ENCODE measurements at places on chromosomes 5 and 9.

- no peak for DNase-seq
These were observed 13.7 kb upstream of the CXCL14 start for GRCh38 chr5:135592312-135593045.

DNA sequence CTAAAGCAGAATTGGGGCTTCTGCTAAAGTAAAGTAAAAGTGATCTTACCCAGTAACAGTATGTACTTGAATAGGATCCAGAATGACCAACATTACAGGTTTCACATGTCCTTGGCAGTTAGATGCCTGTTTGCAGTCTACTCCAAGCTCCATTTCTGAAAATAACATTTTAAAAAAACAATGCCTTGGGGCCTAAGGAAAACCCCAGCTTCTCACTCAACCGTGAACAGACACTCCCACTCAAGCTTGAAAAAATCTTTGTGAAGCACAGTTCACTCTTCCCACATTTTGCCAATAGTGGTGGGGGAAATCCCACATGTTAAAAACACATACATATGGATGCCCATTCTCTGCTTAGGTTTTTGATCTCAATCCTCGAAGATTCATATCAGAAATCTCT lies 304.1 kb downstream of the ARRDC3 start:
- DNase-seq, result no peak

- DNase-seq, result no peak
These were observed 94.7 kb downstream of the ANGPTL2 start for GRCh38 chr9:127027694-127028093.

- DNase-seq, result no peak
These were observed 6.0 kb upstream of the PUM3 start for GRCh38 chr9:2849941-2850340.

DNA sequence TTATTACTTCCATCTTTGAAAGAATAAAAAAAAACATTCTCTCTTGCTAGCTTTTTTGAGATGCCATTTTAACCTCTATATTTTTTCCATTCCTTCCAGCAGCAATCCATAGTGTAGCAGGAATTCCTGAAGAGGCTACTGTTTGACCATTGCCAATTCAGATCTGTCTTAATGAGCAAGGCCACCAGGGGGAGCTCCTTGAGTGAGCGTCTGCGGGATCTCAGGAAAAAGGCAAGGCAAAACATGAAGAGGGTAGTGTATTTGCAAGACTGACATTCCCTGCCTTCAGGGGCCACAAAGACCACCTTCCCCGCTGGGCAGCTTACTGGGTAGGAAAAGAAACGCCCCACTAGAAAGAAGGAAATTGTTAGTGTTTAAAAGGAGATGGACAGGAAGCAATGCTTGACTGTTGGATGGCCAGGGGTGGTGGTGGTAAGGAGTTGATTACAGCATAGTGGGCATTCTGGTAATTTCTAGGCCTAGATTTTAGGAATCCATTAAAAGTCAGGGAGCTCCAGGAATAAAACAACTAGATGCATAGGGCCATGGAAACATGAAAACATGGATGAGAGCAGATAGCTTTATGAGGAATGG lies 206.6 kb upstream of the HAPLN1 start:
- peak; percentile 7 for DNase-seq

DNA sequence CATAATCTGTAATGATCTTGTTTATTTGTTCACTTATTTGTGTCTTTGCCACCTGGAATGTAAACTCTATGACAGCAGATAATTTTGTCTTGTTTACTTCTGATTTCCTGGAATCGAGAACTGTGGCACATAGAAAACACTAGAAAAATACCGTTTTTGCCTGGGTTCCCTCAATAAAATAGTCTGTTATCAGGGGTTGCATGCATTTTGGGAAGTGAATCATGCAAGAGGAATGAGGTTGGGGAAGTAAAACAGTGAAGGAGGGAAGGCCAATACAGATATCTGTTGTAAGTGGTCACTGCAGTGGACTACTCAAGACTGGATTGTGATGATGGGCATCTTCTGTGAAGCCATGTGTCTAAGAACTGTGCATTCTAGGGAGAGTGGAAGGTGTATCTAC lies 45.2 kb upstream of the IL6ST start:
- no peak for DNase-seq

- DNase-seq, result no peak
These were observed 9.6 kb downstream of the PLGRKT start for GRCh38 chr9:5428172-5428571.

- DNase-seq, result no peak
These were observed 24.0 kb downstream of the SYK start for GRCh38 chr9:90825586-90825985.

DNA sequence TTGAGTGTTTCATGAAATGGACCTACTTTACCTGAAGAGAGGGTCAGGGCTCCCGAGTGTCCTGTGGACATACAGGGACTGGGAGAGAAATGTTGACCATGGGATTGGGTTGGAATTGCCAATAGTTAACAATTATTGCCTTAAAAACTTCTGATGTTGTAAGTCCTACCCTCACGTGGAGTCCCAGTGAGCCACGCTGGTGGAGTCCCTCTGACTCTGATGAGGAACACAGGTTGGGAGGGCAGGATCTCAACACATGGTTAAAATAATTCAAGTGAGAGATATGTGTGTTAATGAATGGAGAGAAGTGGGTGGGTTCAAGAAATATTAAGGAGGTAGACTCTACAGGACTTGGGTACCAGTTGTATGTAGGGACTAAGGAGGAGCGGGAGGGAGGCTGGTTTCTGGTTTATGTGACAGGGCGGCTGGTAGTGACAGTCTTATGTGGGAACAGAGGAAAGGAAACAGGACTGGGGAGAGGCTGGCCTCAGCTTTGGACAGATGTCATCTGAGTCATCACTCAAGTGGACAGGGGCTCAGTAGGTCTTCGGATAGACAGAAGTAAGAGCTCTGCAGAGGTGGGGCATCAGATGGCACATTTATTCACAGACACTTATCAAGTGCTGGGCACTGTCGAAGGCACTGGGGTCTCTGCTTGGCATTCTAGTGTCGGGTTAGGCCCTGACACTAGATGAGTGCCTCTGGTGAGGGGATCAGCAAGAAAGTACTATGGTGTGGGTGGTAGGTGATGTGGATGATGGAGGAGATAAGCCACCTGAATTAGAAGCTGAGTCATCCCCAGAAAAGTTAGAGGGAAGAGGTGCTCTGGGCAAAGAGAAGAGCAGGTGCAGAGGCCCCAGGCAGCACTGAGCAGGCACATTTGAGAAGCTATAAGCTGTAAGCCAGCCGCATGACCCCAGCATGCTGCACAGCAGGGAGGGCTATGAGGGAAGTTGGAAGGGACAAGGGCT lies 27.2 kb downstream of the MAML1 start:
- no peak for DNase-seq

- DNase-seq, result no peak
These were observed 108.5 kb downstream of the GAS1 start for GRCh38 chr9:86838519-86839497.

GRCh38 chr9:89426384-89426961 lies 71.4 kb downstream of the SEMA4D start:
- DNase-seq, result no peak

GRCh38 chr5:142079306-142079721 lies 29.3 kb upstream of the NDFIP1 start:
- no peak for DNase-seq

DNA sequence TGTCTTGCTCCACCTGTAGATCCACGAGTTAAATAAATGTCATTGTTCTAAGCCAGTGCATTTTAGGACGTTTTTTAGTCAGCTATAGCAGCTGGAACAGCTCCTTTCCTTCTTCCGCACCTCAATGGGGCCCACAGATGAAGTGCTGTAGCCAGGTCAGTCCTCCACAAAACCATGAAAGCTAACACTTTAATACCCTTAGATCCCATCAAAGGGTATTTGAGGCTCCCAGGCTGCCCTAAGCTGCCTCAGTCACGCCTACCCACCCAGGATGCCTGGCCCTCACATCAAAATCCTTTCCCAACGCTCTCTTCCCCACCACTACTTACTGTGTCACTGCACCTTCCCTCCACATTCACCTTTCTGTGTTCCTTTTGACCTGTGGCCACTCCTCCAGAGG lies 44.1 kb upstream of the ACO1 start:
- DNase-seq, result no peak

DNA sequence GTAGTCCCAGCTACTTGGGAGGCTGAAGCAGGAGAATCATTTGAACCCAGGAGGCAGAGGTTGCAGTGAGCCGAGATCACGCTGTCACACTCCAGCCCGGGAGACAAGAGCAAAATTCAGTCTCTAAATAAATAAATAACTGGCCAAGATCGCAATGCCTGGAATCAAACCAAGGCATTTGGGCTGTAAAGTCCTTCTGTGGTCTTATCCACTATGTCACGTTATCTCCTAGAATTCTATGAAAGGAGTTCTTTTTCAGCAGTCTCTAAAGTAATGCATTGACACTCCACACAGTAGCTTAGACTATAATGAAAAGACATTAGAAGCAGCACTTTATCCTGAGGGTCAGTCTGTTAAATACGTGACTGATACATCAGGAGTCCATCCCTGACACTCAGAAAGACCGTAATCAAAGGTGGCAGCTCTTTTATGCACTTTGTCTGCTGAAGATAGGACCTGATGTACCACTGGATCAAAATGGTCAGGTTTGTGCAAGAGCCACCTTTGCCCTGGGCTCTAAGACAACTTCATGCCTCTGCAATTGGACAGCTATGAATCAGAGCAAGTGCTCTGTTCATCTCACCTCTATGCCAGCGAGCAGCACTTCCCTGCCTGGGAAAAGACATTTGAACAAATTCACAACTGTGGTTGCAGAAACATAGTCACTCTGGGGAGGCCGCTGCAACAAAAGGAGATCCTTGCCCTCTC lies 31.7 kb upstream of the GNA14 start:
- DNase-seq, result no peak

- no peak for DNase-seq
These were observed 381.6 kb upstream of the ADAMTS16 start for GRCh38 chr5:4758550-4758949.

DNA sequence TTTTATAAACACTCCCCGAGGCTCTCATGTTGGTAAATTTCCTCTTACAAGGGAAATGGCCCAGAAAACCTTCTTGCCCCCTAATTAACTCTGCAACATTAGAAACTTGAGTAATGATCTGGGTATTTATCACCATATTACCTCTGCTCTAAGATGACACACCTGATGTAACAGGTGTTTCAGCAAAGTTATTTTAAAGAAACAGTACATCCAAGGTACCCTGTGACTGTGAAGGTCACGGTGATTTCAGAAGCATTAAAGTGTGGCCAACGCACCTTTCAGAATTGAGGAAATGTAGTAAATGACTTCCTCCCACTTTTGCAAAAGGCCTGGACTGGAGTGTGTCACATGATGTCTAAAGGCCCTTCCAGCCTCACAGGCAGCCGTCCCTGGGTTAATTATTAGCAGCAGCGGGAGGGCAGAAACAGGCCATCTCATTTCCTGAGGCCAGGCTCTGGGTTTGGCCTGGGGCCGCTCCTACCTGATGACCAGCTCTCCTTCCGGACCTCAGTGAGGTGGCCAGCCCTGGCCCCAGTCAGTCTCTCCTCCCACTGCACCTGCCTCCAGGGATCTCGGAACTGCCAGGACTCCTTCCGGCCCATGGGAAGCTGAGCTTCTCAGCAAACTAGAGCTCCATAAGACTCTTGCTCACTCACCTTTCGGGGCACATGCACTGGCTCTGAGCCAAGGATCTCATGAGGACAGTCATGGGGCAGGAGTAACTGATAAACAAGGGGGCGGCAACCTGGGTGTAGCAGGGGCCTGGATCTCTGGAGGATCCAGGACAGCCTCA lies 20.7 kb downstream of the PTPN3 start:
- DNase-seq, result peak; percentile 54

- DNase-seq, result peak; percentile 74
These were observed at the start of gene GBGT1 for GRCh38 chr9:133163504-133164172. TSS of gene GBGT1 (minus strand) at chr9:133163914. CDS start at chr9:133162412, 1,502 bp downstream.

GRCh38 chr5:53180991-53181390 lies 71.4 kb upstream of the MOCS2 start:
- no peak for DNase-seq

DNA sequence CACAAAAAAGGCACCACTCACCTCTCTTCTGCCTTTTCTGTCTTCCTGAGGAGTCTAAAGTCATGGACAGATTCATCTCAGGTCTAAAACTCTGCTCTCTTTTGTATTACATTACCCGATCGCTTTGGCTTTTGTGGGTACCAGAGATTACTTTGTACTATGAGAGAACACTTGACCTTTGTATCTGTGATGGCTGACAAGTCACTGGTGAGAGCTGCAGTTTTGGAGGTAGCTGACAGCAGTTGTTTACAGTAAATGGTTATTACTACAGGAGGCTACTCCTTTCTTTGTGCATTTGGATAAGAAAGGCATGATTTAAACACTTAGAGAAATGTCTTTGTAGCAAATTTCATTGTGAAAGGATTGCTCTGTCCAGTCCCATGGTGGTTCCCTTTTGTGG lies 307.3 kb downstream of the FBXL17 start:
- DNase-seq, result no peak

- no peak for DNase-seq
These were observed 308.5 kb downstream of the ARRDC3 start for GRCh38 chr5:91074615-91075014.

DNA sequence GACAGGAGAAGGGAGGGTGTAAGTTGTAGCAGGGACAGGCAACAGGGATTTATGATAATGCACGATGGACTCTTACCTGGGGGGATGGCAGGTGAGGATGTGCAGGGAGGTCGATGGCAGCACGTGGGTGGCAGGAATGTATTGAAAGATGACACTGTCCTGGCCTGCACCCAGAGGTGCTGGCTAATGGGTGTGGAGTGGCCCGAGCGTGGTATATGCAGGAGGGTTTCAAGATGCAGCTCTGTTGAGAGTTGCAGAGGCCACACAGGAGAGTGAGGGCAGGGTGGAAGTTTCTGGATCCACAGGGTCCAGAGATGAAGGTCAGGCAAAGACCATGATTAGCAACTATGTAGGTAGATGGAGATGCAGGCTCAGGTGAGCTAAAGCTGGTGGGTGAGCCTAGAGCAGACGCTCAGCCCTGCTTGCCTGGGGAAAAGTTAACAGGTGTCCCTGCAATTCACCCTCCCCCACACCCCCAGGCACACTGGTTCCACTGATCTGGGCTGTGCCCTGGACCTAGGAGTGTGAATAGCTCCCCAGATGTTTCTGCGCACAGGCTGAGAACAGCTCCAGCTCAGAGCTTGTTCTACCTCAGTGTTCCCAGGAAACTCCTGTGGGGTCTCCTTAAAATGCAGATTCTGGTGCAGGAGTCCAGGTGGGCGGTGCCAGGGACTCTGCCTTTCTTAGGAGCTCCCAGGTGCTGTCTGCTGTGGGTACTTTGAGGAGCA lies 21.5 kb upstream of the S1PR3 start:
- no peak for DNase-seq

DNA sequence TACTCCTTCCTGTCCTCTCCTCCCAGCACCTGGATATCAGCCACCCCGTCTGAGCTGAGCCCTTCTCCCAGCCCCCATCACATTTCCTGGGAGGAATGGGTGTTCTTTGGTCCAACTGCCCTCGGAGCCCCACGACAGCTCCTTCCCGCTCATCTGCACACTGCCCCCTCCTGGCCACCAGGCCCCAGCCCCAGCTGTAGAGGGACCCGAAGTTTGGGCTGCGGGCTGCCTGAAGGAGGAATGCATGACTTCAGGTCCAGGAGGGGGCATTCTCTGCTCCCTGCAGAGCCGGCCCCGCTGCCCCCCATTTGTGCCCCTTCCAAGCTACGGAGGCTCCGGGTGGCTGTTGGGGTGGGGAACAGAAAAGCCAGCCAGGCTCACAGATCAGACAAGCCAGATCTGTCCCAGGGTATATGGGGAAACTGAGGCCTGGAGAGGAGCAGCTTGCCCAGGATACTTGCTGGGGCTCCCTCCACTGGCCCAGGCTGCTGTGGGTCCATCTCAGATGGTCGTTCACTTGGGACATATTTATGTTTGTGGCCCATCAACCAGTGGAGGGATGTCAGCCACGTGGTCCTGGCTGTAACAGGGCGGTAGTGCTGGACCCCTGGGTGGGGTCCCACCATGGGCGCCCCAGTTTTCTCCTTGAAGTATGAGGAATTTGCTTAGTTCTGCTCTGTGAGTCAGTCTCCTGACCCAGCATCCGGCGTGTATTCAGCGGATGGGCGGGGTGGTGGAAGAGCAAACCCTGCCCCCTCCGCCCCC lies 33.1 kb downstream of the DAB2IP start:
- DNase-seq, result no peak

Data from hematopoietic multipotent progenitor cell treated with erythropoietin and hydrocortisone succinate and interleukin-3 and kit ligand, for 17 days (in vitro differentiated cells).